ENCODE measurements at places on chromosomes 6 and 20.

GRCh38 chr6:65927141-65927540, 220.1 kb upstream of the EYS start:
- DNase-seq: no peak

DNA sequence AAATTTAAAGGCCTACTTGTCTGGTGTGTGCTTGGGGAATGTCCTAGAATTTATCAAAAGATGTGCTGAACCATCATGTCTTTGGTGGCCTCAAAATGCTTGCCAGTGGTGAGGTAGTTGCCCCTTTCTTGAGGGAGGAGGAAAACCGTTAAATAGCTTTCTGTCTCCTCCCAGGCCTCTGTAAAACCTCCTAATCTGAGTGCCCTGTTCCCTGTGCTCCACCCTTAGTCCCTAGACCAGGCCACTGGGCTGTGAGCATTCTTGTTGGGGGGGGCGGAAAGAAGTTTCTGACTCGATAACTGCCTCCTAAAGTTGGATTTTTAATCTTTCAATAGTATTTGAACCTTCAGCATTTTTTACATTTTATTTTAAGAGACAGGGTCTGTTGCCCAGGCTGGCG, 23.1 kb downstream of the JARID2 start:
- DNase-seq: no peak

- no peak for DNase-seq
Measured at GRCh38 chr6:56025795-56026194, 150.4 kb upstream of the BMP5 start.

DNA sequence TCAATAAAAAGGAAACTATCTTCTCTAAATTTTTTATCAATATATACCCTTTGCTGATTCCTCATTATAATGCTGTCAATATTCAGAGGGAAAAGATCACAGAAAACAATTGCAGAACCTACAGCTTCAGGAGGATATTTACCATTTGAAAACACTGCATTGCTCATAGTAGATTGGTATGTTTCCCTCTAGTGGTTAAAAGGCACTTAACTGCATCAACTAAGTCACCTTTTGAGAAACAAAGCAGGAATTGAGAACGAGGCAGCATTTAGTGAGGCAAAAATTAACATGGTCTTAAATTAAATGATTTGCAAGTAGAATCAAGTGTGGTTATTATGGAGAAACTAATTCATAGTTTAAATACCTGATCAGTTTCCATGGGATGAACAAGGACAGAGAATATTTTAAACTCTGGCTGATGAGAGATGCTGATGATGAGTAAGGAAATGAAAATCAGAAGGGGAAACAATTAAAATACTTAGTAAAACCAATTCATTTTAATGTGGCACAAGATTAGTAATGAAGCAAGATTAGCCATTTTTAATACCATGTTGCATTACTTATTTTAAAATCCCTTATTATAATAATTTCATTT, 642.1 kb downstream of the EPHA7 start:
- DNase-seq: no peak

DNA sequence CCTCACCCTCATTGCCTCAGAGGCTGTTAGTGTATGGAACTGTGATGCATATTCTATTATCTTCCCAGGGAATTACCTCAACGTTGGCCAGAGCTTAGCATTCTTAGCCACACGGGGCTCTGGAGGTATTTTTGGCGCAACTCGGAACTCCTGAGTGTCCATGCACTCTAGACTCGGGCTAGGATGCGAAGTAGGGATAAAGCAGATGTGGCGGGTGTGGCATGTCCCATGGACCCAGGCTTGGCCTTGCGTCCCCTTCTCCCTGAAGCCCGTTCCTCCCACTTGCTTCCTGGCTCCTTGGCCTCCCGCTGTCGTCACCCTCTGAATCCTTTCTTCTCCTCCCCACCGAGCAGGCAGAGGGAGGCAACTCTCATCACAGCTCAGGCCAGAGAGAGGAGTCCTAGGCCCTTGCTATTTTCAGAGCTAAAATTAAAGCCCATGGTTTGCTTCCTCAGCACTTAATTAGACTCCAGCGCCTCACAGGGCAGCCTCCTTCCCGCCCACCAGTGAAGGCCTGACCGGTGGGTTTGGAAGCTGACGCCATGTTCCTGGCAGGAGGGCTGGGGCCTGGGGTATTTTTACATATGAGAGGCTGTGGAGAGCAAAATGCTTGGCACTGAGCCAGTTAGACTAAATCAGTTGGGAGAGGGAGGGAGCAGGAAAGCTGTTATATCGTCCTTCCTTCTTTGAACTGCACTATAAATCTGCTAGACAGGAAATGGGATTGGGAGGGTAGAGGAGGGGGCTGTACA, 138.7 kb downstream of the FOXO3 start:
- DNase-seq: no peak

- no peak for DNase-seq
Measured at GRCh38 chr6:79498842-79499241, 38.4 kb downstream of the LCA5 start.

DNA sequence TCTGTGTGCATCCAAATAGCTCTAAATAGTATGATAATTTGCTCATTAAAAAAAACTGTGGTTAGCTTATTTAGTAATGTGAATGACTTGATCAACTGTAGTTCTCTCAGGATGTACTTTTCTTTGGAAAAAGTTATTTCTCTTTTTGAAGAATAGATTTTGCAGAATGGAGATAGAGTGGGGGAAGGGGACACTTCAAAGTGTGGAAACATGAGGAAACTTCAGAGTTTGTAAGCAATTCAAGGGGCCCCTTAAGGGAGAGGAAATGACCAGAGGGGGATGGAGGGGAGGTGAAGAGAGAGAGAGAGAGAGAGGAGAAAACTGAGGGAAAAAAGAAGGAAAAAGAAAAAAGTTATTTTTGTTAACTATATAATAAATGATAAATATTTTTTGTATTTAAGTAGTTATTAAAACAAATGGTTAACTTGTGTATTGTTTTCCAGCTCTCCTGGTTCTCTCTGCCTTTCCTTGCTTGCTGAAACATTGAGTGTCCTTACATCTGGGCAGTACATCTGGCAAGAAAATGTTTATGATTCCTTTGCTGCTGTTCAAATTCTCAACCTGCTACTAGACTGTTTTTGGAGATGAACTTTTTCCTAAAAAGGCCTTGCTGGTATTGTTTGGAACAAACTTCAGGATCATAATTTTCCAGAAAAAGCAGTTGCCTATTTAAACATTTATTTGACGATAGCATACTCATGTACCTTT, 497.5 kb upstream of the CITED2 start:
- no peak for DNase-seq

- DNase-seq: no peak
Measured at GRCh38 chr6:133802861-133803260, 86.1 kb upstream of the TCF21 start.

DNA sequence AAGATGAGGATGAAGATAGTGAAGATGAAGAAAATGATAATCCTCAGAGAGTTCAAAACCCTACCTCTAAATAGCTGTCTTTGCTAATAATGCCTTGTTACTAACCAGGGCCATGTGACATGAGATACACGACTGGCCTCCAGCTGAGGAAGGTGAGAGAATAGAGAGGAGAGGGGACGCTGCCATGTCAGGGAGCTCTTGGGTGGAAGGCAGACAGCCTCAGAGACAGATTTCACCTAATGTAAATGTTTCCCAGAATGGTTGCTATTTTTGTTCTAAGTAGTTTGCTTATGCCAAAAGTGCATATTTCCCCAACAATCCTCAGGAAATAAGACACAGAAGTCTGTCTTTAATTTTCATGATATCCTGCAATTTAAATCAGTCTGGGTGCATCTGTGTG, 138.4 kb downstream of the ELOVL4 start:
- DNase-seq: no peak

GRCh38 chr6:88728756-88729155, 234.7 kb downstream of the RNGTT start:
- no peak for DNase-seq

- no peak for DNase-seq
Measured at GRCh38 chr6:77987035-77987384, 334.2 kb downstream of the MEI4 start.
